Uterine smooth muscle cell (primary cell): ENCODE measurements at places on chromosomes 5 and 9. TPM values are rescaled to one million over a fixed set of nuclear protein-coding genes. Genes with fewer than 3 reads are reported as not detected.

The NMUR2 gene
- under 0.01 TPM in 1 of 2 replicates, not detected in the other for total RNA-seq

The CAVIN4 gene
- 0.89 and 1.6 TPM in 2 replicates for total RNA-seq

The FAM153A gene
- total RNA-seq, result 0.62 TPM in 1 of 2 replicates, not detected in the other

The GMCL2 gene
- total RNA-seq, result not detected in 2 replicates

The OGN gene
- total RNA-seq, result 0.33 and 0.37 TPM in 2 replicates

The SPATA31A3 gene
- total RNA-seq, result not detected in 2 replicates

The MLANA gene
- total RNA-seq, result not detected in 2 replicates

The SPACA9 gene
- total RNA-seq, result 2.1 and 2.6 TPM in 2 replicates

The KIAA0825 gene
- 3.6 and 4.5 TPM in 2 replicates for total RNA-seq

The DNM1 gene
- total RNA-seq, result 19.5 and 20.7 TPM in 2 replicates

The RARS1 gene
- 187 and 243 TPM in 2 replicates for total RNA-seq

The OR4F3 gene
- 0.11 TPM in 1 of 2 replicates, not detected in the other for total RNA-seq
